ENCODE measurements at places on chromosomes 6 and 20. TPM values are rescaled to one million over a fixed set of nuclear protein-coding genes. Genes with fewer than 3 reads are reported as not detected.

- no peak for DNase-seq
Observed at GRCh38 chr6:91328241-91328640, 741.4 kb upstream of the MAP3K7 start.

GRCh38 chr20:24985802-24986201 lies 6.7 kb downstream of the APMAP start:
- DNase-seq: no peak

DNA sequence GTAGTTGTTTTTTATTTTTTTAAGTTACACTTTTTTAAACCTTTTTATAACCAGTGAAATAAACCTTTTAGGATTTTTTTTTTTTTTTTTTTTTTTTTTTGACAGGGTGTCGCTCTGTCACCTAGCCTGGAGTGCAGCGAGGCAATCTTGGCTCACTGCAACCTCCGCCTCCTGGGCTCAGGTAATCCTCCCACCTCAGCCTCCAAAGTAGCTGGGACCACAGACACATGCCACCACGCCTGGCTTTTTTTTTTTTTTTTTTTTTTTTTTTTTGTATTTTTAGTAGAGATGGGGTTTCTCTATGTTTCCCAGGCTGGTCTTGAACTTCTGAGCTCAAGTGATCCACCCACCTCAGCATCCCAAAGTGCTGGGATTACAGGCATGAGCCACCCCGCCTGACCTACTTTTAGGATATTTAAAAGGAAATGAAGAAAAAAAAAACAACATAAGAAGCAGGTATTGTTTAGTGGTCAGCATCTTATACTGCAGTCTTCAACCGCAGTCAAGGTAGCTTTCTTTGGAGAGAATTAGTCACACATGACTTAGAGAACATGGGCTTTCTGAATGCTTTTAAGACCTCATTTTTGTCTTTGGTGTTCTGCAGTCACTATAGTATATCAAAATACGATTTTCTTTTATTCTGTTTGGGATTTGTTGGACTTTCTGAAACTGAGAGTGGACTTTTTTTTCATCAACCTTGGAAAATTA lies 1.6 kb downstream of the POLR1H start:
- DNase-seq: no peak

GRCh38 chr20:33475381-33476152 lies 14.3 kb upstream of the CBFA2T2 start:
- no peak for DNase-seq

DNA sequence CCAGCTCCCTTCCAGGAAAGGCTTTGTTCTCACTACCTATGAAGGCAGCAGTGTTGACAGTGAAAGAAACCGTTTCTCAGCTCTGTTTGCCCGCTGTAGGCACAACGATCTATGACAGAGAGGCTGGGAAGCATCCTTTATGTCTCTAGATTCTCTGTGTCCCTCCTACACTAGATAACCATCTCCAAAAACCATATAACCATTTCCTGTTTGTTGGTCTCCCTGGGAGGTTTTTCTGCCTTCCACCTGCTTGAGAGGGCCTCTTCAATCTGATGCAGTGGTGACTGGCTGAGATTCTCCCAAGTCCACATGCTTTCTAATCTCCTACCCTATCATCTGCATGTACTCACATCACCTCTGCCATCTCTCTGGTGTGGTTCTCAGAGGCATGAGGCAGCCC lies 32.0 kb upstream of the TMEM217 start:
- DNase-seq: peak; percentile 48

- DNase-seq: no peak
Observed at GRCh38 chr6:118859517-118860064, 34.4 kb upstream of the ASF1A start.

DNA sequence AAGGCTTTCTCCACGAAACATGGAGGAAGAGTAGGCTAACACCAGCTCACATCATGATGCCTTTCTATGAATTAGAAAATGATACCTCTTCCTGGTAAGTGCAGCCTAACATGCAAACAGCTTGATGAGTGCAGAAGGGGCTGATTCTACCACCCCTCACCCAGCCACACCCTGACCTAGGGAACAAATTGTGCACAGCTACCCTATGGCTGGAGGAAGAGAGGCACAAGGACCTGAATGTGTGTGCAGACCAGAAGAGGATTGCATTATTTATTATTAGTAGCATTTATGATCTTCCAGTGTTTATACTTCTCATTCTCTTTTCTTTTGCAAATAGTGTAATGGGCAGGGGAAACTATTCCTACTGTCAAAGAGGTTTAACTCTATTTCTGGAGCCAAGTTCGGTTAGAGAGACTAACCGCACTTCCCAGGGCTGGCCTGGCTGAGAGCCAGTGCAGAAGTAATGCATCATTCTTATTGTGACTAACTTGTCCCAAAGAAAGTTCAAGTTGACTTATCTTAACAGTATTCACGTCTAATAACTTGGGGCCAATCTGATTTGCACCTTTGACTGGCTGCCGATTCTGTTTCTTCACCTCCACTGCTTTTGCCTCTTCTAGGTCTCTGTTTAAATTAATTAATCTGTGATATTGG lies 237.5 kb downstream of the CD83 start:
- DNase-seq: no peak

DNA sequence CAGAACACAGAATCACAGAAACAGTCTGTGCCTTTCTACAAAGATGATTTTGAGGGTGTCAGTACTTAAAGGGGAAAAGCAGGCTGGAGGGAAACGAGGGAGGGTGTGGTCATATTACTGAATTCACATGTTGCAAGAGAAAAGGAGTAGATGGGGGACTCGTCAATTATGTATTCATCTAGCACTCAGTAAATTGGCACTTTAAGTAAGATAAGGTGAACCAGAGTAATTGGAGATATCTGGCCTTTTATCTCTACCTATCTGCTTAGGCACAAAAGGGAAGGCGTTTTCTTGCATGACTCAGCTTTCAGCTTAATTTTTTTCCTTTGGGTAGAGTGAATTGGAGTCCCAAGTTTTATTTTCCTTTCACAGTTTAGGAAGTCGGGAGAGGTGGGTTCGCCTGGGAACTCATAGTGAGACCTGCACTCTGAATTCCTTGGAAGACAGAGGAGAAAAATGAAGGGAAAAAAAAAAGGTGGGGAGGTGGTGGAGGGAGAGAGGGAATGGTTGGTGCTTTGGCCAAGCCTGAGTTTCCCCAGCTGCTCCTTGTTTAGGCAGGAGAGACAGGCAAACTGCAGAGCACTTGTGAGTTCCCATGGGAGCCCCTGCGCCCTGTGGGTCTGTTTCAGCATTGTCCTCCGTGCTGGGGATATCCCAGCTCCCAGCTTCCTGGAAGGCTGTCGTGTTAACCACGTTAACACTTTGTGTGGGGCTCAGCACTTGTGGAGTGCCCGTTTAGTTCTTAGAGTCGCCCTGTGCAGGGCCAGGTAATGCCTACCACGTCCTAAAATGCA lies 19.7 kb upstream of the GTSF1L start:
- no peak for DNase-seq

DNA sequence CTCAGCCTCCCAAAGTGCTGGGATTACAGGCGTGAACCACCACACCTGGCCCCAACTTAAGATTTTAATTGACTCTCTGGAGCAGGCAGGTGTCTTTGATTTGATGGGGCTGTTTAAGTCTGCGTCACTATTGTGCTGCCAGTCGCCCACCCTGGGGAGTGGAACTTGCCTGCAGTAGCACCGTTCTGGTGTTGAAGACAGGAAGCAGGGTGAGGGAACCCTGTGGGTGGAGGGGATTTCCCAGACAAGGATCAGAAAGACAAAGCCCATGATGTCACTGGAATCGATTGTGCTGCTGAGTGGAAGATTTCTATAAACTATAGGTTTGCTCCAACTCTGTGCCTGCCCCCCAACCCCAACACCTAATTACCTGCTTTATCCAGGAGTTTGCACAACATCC lies 11.0 kb downstream of the ALDH8A1 start:
- peak; percentile 27 for DNase-seq

DNA sequence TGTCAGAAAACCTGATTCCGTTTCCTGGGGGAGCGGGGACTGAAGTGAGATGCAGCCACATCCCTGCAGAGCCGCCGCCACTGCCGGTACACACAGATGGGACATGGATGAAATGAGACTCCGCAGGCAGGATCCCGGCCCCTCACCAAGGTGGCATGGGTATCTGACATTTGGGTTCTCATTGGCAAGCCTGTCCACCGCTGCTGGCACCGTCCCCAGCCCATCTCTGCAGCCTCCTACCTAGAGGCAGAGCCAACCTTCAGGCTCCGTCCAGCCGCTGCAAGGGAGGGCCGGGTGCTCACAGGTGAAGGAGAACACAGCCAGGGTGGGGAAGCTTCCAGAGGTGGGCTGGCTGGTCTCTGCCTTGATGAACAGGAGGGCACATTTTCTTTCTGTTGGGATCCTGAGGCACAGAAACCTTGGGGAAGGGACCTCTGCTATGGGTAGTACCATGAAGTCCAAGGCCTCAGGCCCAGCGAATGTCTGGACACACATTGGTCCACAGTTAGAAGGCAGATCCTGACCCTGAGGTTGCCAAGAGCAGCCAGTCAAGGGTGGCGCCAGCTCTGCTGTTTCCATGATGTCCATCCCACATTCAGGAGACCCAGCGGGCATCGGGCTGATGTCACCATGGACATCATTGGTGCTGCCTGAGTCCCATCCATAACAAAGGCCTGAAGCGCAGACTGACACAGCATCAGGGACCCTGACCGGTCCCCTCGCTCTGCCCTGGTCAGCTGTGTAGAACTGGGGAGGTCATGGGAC lies 177.4 kb downstream of the TAF4 start:
- no peak for DNase-seq

DNA sequence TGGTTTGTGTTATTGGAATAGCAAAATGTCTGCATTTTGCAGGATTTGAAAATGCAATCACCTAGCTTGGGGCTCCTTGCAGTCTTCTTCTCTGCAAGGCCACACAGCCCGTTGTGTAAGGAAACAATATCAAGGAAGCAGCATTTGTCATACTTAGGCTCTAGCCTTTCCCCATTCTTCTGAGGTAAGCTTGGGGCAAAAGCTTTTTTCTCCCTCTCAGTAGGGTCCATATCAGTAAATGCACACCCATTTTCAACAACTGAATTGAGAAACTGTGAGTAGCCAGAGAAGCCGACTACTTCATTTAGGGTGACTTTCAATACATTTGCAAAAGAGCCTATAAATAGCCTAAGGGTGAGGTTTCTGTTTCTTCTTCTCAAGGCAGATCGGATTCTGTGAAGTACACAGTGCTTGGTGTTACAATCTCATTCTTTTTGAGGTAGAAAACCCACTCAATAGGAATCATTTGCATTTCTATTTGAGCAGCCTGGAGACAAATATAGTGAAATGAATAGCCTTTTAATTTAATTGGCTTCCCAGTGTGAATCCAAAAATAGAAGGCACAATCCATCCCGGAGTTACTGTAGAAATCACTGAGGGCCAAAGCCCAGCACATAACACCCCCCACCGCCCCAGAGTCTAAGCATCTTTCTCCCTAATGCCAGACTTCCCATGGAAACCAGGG lies 61.8 kb downstream of the BTBD3 start:
- DNase-seq: no peak

DNA sequence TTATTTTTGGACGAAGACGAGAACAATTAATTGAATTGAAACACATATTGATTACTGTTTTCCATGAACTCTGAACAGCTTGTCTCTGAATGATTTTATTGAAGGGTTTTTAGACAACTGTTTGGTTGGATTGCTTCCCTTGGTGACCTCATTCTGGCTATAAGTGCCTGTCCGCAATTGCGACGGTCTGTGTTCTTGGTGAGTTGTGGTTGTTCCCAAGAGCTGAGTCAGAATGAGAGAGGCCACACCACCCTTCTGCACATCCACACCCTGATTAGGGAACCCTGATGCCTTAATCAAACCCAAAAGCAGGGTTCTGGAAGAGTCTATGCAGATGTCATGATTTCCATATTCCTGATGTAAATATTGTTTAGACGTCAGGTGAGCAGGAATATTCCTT lies 747.0 kb downstream of the PTPRT start:
- DNase-seq: no peak

GRCh38 chr6:134948691-134949090 lies 1.2 kb downstream of the ALDH8A1 start:
- DNase-seq: no peak

DNA sequence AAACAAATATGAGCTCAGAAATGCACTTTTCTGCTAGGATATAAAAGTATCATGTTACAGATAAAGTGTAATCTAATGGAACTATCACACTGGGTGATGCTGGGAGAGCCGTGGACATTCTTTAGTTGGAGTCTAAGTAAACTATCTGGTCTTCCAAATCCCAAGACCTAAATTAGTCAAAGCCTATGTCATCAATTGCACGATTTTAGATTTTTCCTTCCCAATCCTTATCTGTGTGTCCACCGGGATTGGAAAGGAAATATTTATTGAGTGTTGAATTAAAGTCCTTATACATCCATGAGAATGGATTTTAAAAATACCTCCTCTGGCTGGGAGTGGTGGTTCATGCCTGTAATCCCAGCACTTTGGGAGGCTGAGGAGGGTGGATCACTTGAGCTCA lies 19.6 kb upstream of the MRAP2 start:
- DNase-seq: no peak

DNA sequence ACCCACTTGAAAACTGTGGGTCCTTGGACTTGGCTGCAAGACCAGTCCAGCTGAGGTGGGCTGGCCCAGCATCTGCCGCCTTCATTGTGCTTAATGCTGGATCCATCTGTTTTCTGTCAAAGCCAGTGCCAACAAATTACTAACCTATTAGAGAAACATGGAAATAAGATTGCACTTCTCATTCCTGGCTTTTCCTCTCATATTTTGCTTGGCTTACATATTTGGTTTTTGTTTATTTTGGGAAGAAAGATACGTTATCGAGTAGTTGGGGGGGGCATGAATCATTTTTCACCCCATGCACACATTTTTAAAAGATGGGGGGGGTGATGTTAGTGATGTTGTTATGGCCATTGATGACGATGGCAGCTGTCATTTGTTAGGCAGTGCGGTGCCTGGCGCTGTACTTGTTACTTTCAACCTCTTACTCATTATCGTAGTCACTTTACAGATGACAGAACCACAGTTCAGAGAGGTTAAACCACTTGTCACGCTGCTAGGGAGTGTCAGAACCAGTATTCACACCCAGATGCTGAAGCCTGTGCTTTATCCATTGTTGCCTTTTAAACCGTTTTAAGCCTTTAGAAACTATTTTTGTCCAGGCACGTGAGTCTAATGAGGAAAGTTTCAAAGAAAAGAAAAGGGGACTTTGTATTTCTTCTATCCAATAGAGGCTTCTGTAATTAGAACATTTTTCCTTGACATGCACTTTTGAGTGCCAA lies 180.0 kb downstream of the TMEM242 start:
- no peak for DNase-seq

- no peak for DNase-seq
Observed at GRCh38 chr6:21665110-21665391, 71.5 kb downstream of the SOX4 start.

- DNase-seq: peak; percentile 52
Observed at GRCh38 chr6:85669735-85670194, 27.1 kb upstream of the SYNCRIP start.

The SPATA25 gene
- 1.0 TPM for total RNA-seq

The EYA2 gene
- not detected for total RNA-seq

The HLA-DRA gene
- 36.0 TPM for total RNA-seq

The FUT9 gene
- not detected for total RNA-seq

The PAX1 gene
- not detected for total RNA-seq

The MEI4 gene
- total RNA-seq: not detected

The PAK5 gene
- not detected for total RNA-seq

The SPACA1 gene
- total RNA-seq: not detected

Measured in naive thymus-derived CD4-positive, alpha-beta T cell (primary cell).